Stimulated activated CD4-positive, alpha-beta T cell treated with anti-CD3 and anti-CD28 coated beads, Interleukin-15, amount 100 ng/mL, for 48 hours (primary cell): ENCODE measurements at places on chromosomes 3 and 15.

- DNase-seq = no peak
Observed at GRCh38 chr3:11385326-11385725, 113.1 kb downstream of the ATG7 start.

- DNase-seq = no peak
Observed at GRCh38 chr3:16770021-16770420, 114.7 kb upstream of the PLCL2 start.

- DNase-seq = no peak
Observed at GRCh38 chr3:53728606-53729005, 117.6 kb downstream of the CHDH start.

GRCh38 chr3:127775398-127776109 lies 46.8 kb downstream of the MGLL start:
- no peak for DNase-seq

GRCh38 chr3:185089343-185089742 lies 63.5 kb downstream of the C3orf70 start:
- no peak for DNase-seq

GRCh38 chr3:113268942-113269341 lies 57.6 kb downstream of the BOC start:
- no peak for DNase-seq

GRCh38 chr3:420584-420983 lies 224.0 kb downstream of the CHL1 start:
- DNase-seq = no peak
